ENCODE measurements at places on chromosomes 1 and 21. TPM values are rescaled to one million over a fixed set of nuclear protein-coding genes. Genes with fewer than 3 reads are reported as not detected.

Gene CYP4A22
- not detected for total RNA-seq

GRCh38 chr1:182391028-182391361 lies 595 bp downstream of the GLUL start:
- no peak for DNase-seq

Gene TLCD4
- 0.69 TPM for total RNA-seq

Gene PRR9
- not detected for total RNA-seq

- DNase-seq: no peak
These were observed 140.2 kb downstream of the FAM78B start for GRCh38 chr1:166026555-166026954.

Gene PDZK1IP1
- 11.0 TPM for total RNA-seq

Gene NR1I3
- not detected for total RNA-seq

GRCh38 chr1:232519186-232519585 lies 110.7 kb downstream of the SIPA1L2 start:
- DNase-seq: no peak

Gene AADACL4
- 0.32 TPM for total RNA-seq

DNA sequence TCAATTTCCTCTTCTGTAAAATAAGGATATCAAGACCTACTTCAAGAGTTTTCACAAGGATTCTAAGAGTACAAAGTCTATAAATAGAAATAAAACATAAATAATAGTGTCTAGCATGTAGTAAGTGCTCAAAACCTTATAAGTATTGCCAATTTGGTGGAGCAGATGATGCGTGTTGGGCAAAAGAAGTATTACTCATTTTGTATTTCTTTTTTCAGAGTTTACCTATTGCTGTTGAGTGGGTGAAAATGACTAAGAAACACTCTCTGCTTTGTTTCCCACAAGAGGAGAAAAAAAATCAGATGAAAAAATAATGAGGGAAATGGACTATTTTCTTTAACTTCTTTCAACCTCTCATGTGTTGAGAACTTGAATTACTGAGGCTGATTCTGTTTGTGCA lies 103.3 kb upstream of the KCNK2 start:
- DNase-seq: no peak

Gene HPCAL4
- 0.60 TPM for total RNA-seq

GRCh38 chr1:244052016-244052727 lies 1.1 kb downstream of the ZBTB18 start:
- no peak for DNase-seq

GRCh38 chr1:117128323-117129079 lies 7.0 kb upstream of the TRIM45 start:
- no peak for DNase-seq

DNA sequence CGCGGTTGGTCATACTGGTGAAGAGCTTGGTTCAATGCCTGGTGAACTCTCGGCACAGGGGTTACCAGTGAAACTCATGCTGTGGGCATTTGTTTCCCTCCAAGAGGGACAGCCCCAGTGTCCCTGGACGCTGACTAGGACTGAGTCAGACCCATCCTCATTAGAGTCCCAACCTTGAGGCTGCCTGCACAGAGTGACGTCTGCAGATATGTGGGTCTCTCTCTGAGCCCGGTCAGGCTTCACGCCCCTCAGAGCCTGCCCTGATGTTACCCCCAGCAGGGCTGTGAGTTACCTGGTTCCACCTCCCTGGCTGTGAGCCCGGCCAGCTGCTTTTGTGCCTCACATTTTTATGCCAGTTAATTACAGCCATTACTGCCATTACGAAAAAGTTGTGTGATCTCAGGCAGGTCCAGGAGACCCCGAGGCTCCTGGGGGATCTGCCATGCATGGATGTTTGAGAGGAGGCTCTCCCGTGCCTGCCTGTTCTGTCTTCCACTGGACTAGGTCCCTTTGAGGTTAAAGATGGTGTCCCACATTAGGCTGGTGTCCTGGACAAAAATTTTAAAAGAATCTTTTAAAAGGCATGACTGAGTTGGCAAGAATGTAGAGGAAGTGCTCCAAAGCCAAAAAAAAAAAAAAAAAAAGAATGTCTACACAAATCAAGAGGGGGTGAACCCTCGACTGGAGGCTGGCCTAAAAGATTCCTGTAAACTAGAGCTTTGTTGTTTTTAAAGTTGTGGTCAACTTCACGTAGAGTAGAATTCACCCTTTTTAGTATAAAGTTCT lies 36.6 kb upstream of the PADI1 start:
- no peak for DNase-seq

All from spleen (tissue), 13 donors.